ENCODE measurements at places on chromosomes 4 and X.

DNA sequence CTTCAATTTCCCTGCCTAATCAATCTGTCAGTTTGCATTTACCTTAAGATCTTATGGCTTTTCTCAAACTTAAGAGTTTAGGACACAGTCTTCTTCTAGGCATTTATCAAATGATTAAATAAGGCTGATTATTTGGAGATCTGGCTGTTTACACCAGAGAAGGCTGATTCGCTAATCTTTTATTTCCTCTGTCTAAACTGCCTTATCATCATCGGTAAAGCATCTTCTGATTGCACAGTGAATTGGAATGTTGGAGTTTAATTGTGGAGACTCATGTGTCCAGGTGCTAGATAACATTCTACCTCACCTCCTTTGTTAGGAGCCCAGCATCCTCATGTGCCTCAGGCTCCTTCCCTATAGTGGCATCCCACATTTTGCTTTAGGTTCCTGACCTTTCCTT lies 100.3 kb upstream of the DDIT4L start:
- no peak for DNase-seq

DNA sequence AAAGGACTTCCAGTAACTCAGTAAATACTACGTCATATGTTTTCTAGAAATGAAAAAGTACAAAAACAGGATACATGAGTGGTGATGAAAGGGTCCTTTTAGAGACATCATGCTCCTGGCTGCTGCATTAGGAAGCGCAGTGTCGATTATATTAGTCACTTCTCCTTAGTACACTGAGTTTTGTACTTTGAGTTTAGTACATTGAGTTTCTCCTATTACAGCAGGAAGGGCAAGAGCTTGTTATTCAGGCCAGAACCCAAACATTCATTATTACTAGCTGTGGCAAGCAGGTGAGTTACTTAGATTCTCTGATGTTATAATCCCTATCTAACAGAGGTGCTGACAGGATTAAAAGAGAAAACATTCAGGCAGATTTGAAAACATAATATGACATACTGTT lies 21.3 kb downstream of the RPGR start:
- no peak for DNase-seq

GRCh38 chr4:66840178-66840577 lies 705.1 kb downstream of the CENPC start:
- no peak for DNase-seq

DNA sequence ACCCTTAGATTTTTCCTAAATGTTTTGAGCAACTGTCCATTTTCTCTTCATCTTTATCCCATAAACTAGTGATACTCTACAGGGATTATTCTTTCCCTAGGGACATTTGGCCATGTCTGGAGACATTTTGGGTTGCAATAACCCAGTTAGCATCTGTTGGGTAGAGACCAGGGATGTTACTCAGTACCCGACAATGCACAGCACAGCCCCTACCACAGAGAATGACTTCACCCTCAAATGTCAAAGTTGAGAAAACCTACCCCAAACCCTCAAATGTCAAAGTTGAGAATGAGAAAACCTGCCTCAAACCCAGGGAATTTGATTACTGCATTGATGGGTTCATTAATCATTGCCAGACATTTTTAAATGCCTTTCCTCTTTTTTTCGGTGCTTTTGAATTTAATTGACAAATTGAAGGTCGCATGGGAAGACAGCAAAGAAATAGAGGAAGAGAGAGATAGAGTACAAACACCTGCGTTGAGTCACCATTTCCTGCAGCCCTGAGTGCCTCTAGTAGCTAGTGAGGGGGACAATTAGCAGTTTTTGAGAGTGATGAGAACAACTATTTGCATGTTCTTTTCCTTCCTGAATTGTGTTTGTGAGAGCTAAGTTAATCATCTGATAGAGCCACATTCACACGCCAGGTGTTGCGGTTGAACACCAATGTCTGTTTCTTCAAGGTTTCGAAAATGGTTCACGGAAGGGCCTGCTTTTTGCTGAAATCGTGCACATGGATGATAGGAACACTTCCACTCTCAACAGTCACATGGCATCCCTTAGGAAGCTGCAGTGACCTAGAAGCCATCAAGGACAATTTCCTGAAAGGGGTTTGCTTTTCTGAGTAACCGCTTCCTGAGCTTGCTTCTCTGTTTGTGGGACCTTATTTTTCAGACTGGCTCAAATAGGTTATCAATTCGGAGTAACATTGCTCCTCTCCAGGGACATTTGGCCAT lies 203.9 kb upstream of the VCX3A start:
- DNase-seq: no peak

DNA sequence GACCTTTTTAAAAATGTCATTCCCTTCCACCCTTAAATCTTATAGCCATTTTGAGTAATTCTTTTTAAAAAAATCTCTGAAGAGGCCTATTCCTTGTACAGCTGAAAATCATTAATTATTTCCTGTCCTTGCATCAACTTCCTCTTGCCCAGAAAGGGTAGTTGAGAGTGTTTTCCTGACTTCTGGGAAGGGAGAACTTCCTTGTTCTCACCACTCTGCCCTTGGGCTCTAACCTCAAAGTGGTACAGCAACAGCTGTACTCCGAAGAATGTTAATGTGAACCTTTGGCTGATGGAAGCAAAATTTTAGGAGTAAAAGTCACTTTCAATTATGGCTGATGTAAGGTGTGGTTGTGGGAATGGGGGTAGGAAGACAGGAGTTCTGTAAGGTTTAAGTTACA lies 15.1 kb upstream of the FABP2 start:
- no peak for DNase-seq

GRCh38 chrX:25531096-25531495 lies 515.3 kb upstream of the ARX start:
- DNase-seq: no peak

DNA sequence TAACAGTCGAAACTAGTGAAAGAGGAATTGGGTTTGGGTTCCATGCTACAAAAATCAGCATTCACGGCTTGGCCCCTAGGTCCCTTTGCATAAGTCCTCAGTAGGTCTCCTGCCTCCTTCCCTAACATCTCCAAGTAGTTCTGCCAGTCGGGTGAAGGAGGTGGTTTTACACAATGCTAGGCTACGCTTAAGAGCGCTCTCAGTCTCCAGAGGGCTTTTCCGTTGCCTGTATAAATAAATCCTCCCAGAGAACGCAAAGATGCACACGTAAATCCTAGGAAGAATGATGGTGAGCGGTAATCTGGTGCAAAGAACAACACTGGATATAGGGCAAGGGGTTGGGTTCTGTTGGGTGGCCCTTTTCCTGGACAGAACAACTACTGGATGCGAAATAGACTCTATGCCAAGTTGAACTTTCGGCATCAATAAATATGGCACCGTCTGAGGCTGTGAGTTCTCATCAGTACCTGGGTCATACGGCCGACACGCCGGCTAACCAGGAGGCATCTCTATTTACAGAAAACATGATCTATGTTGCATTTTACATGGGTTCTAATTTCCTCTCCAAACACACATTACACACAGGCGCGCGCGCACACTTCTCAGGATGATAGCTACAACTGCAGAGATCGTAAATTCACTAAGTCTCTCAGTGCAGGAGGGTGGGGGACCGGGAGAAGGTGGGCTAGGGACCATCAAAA lies 1.3 kb downstream of the CAMK2D start:
- DNase-seq: peak; percentile 42

GRCh38 chrX:39140581-39140980 lies 339.3 kb downstream of the MID1IP1 start:
- no peak for DNase-seq

DNA sequence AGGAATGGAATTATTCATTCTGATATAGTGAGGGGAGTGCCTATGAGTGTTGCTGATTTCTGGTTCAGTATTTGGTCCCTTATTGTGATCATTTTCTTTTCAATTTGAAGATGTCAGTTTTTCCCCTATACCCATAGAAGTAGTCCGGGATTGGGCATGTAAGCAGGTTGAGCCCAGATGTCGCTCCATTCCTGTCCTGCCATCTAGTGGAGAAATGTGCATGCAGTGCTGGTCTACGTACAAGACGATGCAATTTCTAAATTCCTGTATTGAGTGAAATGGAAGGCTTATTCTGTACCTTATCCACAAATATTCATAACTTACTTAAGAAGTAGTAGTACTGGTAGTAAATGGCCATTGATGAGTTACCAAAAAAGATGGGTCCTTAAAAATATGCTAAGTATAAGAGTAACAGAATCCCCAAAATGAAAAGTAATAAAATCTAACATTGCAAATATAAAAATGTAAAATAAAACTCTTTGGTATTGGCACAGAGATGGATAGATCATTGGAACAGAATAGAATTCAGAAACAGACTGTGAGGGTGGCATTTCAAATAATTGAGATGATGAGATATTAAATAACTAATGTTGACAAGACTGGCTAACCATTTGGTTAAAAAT lies 60.9 kb downstream of the UGT8 start:
- DNase-seq: peak; percentile 40

DNA sequence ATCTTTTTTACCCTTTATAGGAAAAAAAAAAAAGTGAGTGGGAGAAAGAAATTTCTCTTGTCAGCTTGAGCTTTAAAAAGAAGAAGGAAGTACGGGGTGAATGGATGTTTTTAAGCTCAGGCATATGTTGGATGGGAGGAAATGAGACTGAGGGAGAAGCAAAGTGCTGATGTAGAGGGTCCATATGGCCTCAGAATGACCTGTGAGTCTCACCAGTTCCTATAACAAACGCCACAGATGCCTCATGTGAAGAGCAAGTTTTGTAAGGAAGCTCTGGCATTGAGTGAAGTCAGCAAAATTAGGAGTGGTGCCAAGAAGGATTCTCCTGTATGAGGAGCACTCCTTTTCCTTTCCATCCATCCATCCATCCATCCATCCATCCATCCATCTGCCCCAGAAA lies 214.6 kb downstream of the PTTG2 start:
- DNase-seq: no peak

- DNase-seq: no peak
These were observed 4.0 kb downstream of the COL25A1 start for GRCh38 chr4:109298279-109299010.

- DNase-seq: no peak
These were observed 109.2 kb upstream of the EDNRA start for GRCh38 chr4:147371661-147372060.

- no peak for DNase-seq
These were observed 42.0 kb downstream of the PHKA2 start for GRCh38 chrX:18941896-18942295.

GRCh38 chr4:143616771-143617170 lies 83.7 kb downstream of the FREM3 start:
- DNase-seq: no peak

- DNase-seq: no peak
These were observed 1.2 kb downstream of the H2BW2 start for GRCh38 chrX:104041003-104041402.

GRCh38 chr4:85092943-85093342 lies 126.5 kb upstream of the WDFY3 start:
- DNase-seq: no peak

- no peak for DNase-seq
These were observed 1408.0 kb downstream of the RAPGEF2 start for GRCh38 chr4:160510928-160511327.
